Kidney glomerular epithelial cell (primary cell): ENCODE measurements at places on chromosomes 1 and 21.

- DNase-seq, result peak; percentile 64
Observed at GRCh38 chr1:160256396-160257046, 5.8 kb downstream of the DCAF8 start.

- DNase-seq, result no peak
Observed at GRCh38 chr1:84133479-84133878, 10.6 kb upstream of the PRKACB start.

GRCh38 chr21:38498057-38498833 lies at the start of gene ERG:
ERG (minus strand) TSS chr21:38498477; CDS start chr21:38498380, 97 bp downstream.
- DNase-seq, result no peak

DNA sequence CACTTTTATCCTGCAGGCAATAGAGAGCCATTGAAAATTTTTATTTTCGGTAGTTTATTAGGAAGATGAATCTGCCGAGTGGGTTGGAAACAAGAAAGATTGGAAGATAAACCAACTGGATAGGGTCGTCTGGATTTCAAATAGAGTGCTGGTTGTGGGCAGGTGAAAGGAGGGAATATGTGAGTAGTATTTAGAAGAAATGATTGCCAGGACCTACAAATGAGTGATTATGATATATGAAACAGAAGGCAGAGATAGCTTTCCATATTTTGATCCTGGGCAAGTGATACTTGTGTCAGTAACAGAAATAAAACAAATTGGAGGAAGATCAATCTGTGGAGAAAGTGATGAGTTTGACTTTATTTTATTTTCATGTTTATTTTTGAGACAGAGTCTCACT lies 2.5 kb downstream of the CNIH4 start:
- DNase-seq, result no peak

DNA sequence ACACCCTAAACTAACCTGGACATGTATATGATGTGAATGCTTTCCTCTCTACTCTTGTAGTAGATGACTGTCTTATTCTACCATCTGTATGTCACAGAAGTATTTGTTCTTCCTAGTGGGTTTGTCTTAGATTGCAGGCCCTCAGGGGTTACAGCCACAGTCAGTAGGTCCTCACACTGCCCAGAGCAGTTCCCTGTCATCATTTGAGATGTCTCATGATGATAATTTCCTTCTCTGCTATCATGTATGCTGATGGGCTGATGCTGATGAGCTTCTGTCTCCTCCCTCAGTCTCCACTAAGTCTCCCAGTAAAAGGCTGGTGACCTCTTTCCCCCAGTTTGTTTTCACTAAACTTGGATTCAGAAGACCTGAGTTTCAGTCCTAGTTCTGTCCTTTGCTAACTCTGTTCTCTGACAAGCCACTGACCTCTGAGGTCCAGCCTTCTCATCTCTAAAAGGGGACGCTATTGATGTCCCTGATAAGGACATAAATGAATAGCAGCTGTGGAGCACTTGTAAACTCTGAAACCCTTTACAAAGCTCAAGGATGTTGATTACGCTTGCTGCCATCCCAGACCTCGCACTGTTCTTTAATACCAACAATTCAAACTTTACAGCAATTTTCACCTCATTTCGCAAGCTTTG lies 3.1 kb upstream of the ETV3 start:
- no peak for DNase-seq

GRCh38 chr1:53686091-53686964 lies 52.6 kb downstream of the GLIS1 start:
- peak; percentile 27 for DNase-seq

DNA sequence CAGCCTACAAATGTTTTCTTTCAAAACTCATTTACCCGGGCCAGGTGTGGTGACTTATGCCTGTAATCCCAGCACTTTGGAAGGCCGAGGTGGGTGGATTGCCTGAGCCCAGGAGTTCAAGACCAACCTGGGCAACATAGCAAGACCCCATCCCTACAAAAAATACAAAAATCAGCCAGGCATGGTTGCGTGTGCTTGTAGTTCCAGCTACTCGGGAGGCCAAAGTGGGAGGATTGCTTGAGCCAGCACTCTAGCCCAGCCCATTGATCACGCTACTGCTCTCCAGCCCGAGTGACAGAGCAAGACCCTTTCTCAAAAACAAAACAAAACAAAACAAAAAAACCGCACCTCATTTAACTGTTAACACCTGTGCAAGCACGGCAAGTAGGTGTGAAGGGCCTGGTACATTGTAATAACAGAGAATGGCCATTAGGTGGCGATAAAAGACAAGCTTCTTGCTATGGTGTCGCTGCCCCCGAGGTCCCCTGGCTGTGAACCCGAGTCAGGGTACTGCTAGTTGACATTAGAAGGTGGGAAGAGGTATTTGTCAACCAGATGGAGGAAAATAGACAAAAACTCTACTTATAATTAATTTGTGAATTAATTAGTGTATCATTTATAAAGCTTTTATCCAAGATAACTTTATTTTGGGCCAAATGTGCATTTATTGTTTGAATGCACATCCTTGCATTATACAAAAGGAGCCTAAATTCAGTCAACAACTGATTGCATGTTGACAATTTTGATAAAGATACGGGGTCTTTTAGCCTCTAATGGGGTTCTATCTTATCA lies 66.5 kb downstream of the SH3BGR start:
- DNase-seq, result peak; percentile 46

- no peak for DNase-seq
Observed at GRCh38 chr1:178345807-178346206, 151.0 kb downstream of the CLEC20A start.

- DNase-seq, result no peak
Observed at GRCh38 chr1:10693152-10693496, 103.3 kb downstream of the CASZ1 start.

- DNase-seq, result no peak
Observed at GRCh38 chr1:209662879-209663327, 10.7 kb upstream of the LAMB3 start.

- DNase-seq, result no peak
Observed at GRCh38 chr21:31766899-31767298, 35.0 kb upstream of the SCAF4 start.

DNA sequence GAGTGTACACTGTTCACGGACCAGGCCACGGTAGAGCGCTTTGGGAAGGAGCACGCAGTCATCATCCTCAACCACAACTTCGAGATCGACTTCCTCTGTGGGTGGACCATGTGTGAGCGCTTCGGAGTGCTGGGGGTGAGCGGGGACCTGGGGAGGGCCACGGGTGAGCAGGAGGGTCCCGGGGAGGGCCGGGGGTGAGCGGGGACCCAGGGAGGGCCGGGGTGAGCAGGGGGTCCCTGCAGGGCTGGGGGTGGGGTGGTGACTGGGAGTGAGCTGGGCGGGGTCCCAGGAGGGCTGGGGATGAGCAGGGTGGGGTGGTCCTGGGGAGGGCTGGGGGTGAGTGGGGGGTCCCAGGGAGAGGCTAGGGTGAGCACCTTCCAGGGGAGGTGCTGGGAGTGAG lies 44.1 kb upstream of the TRAPPC10 start:
- no peak for DNase-seq

GRCh38 chr1:58922302-58923089 lies 138.6 kb upstream of the JUN start:
- peak; percentile 24 for DNase-seq

GRCh38 chr1:39509360-39510009 lies 18.0 kb downstream of the BMP8A start:
- DNase-seq, result no peak

- no peak for DNase-seq
Observed at GRCh38 chr1:200233393-200233792, 176.4 kb downstream of the ZNF281 start.

GRCh38 chr1:167849666-167850065 lies 64.3 kb downstream of the ADCY10 start:
- no peak for DNase-seq

GRCh38 chr1:64505232-64505943 lies 35.5 kb downstream of the CACHD1 start:
- no peak for DNase-seq

GRCh38 chr1:151720974-151721787 lies at the start of gene RIIAD1:
RIIAD1 (plus strand) TSS chr1:151721522; CDS start chr1:151721537, 15 bp downstream.
- no peak for DNase-seq

GRCh38 chr1:193884848-193885558 lies 698.6 kb upstream of the B3GALT2 start:
- no peak for DNase-seq

DNA sequence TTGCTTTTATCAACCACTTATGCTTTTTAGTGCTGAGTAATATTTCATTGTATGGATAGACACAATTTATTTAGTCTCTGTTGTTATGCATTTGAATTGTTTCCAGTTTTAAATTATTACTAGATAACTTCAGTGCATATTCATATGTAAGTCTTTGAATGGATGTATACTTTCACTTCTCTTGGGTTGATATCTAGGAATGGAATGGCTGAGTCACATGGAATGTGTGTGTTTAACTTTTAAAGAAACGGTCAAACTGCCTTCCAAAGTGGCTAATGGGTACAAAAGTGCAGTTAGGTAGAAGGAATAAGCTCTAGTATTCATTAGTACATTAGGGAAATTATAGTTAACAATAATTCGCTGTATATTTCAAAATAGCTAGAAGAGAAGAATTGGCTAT lies 82.4 kb downstream of the NPHS2 start:
- no peak for DNase-seq

GRCh38 chr1:74853756-74854155 lies 120.8 kb downstream of the TYW3 start:
- no peak for DNase-seq

- DNase-seq, result peak; percentile 39
Observed at GRCh38 chr1:161038523-161039153, at the start of gene TSTD1. TSTD1 (minus strand) TSS chr1:161038964; CDS start chr1:161038889, 75 bp downstream.

GRCh38 chr1:110084227-110085078 lies 14.0 kb upstream of the ALX3 start:
- DNase-seq, result no peak

- DNase-seq, result no peak
Observed at GRCh38 chr1:92352856-92353255, 54.0 kb downstream of the RPAP2 start.

DNA sequence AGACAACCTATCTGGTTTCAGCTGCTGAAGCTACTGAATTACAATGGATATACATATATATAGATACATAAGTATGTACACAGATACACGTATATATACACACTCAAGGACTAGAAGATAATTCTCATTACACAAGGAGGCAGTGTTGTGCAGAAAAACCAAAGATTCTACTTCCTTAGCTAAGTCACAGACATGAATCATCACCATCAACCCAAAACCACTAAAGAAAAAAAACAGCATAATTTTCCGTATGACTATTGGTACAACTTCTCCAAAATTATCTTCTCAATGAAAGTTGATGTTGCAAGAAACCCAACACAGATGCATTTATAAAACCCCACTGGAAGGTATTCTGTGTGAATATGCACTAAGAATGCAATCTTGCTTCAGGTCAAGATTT lies 36.8 kb upstream of the RPF1 start:
- peak; percentile 88 for DNase-seq

GRCh38 chr1:94250341-94250740 lies 13.0 kb upstream of the ARHGAP29 start:
- DNase-seq, result no peak

DNA sequence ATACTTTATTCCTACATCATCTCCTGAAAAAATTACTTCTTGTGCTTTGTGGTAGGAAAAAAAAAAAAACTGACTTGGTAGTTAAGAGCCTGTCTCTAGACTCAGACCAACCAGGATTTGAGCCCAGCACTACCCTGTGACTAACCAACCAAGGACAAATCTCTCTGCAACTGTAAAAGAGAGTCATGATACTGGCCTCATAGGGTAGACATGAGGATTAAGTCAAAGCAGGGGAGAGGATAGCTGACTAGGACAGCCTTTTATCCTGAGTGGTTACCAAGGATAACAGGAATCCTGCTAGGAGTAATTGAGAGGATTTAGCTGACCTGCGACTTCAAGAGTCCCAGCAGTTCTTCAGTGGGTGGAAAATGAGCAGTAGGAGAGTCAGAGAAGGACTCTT lies 112.8 kb downstream of the C1orf21 start:
- DNase-seq, result no peak

DNA sequence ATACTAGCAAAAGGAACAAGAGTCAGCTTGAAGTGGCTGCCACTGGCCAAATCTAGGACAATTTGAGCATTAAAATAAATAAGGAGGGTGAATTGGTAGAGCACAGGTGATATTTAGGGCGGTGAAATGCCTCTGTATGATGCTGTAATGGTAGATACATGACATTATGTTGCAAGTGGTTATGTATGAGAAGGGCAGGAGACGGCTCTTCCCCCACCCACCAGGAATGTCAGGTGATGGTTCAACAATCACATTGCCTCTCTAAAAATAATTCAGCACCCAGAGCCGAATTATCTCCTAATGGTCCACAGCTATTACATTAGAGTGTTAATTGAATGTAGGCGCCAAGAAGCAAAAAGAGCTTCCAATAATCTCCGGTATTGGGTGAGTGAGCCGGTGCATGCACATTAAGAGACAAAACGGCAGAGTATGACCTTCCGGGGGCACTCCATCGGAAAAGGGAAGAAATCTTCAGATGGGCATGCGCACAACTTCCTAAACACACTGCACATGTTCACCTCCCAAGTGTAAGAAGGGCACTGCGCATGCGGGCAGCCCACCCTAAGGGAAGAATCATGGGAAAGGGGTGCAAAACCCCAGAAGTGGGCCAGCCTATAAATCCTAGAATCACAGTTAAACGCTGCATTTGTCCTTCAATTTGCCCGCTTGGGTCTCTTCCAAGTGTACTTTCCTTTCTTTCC lies 6.8 kb upstream of the IFNAR1 start:
- no peak for DNase-seq

DNA sequence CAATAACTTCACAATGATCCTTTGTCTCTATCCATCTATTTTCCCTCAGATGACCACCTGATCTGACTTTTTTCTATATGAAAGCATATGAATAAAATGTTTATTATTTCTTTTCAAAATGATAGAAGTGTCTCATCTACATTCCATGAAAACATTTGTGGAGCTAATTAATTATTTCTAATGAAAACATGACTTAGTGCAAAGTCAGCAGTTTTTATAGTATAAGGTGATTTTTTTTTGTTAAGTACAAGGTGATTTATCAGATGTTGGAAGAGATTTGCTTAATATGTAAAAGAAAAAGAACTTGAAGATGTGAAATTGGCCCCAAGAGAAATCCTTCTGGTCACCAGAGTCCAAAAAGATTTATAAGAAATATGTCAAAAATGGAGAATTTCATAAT lies 43.5 kb downstream of the PDPN start:
- DNase-seq, result no peak

DNA sequence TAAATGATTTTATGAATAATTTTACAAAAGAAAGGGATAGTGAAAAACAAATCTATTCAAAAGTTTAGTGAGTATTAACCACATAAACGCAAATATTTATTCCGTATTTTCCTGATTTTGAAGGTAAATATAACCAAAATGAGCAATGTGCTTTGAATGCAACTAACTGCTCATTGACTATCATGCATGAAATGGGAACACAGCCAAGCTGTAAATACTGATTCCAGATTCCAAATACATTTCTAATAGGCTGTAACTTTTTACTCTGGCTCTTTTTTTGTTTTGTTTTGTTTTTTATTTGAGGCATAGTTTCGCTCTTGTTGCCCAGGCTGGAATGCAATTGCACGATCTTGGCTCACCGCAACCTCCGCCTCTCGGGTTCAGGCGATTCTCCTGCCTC lies 41.8 kb downstream of the SELENOF start:
- DNase-seq, result no peak

- no peak for DNase-seq
Observed at GRCh38 chr1:202162418-202163280, 2.2 kb upstream of the PTPN7 start.

- peak; percentile 37 for DNase-seq
Observed at GRCh38 chr1:10519016-10519417, 44.3 kb downstream of the PEX14 start.
